ENCODE measurements at places on chromosomes 7 and 10.

- no peak for DNase-seq
Observed at GRCh38 chr10:77789016-77789415, 137.5 kb downstream of the DLG5 start.

- no peak for DNase-seq
Observed at GRCh38 chr10:85946713-85947326, 419.8 kb downstream of the GRID1 start.

DNA sequence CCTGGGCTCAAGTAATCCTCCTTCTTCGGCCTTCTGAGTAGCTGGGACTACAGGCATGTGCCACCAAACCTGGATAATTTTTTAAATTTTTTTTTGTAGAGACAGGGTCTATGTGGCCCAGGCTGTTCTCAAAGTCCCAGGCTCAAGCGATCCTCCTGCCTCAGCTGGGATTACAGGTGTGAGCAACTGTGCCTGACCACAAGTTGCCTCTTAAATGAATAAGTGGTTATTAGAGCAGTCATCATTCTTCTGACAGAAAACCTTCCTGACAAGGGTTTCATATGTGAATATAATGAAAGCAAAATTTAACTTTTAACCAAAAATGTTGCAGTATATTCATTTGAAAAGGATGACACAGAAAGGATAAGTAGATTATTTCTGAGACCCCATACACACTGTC, 532.5 kb downstream of the GRM8 start:
- DNase-seq: no peak

- DNase-seq: no peak
Observed at GRCh38 chr10:91756286-91756685, 41.9 kb upstream of the TNKS2 start.

DNA sequence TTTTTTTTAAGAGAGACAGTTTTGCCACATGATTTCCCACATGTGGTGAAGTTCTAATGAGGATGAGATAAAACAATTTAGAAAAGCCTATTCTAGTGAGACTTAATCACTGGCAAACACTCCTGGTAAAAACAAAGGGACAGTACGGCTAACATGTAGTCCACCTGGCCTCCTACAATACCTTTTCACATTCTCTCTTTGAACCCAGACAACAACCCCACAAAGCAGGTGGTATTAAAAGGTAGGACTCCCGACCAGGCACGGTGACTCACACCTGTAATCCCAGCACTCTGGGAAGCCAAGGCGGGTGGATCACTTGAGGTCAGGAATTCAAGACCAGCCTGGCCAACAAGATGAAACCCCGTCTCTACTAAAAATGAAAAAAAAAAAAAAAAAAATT, 12.4 kb downstream of the PARD3 start:
- DNase-seq: no peak

- no peak for DNase-seq
Observed at GRCh38 chr10:124530816-124531215, 69.2 kb downstream of the LHPP start.

GRCh38 chr10:118585794-118586193, 9.7 kb downstream of the PRLHR start:
- no peak for DNase-seq

- no peak for DNase-seq
Observed at GRCh38 chr7:51949726-51950644, 633.4 kb upstream of the COBL start.

GRCh38 chr7:50673096-50673495, 107.9 kb upstream of the DDC start:
- no peak for DNase-seq

- peak; percentile 85 for DNase-seq
Observed at GRCh38 chr7:150903606-150904005, 51.3 kb downstream of the AOC1 start.

DNA sequence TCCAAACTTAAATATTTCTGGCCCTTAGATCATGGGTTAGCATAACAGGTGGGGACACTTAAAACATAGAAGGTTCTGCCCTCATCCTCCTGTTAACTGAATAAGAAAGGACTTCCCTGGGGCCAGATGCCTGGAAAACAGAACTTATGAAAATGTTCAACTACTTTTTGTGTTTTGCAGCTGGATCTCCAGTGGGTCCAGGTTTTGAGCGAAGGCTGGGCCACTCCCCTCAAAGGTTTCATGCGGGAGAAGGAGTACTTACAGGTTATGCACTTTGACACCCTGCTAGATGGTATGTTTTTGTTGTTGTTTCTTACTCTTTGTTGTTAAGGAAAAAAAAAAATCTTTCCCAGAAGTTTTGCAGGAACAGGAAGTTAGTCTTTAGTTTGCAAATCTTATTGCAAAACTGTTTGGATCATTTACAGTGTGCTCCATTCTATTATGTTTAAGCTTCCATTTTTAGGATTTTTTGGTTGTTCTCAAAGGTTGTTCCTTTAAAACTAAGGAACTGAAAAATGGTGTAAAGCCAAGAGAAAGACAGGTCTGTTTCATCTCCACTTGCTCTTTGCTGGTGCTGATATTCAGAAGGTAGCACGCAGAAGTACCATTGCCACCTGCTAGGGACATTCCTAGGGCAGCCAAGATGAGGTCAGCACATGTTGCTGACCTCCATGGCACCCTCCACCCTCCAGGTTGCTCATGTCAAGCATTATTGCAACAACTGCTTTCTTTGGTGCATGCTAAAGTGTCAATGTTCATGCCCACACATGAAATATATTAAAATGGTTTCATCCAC, 56.1 kb downstream of the PAPSS2 start:
- DNase-seq: no peak

DNA sequence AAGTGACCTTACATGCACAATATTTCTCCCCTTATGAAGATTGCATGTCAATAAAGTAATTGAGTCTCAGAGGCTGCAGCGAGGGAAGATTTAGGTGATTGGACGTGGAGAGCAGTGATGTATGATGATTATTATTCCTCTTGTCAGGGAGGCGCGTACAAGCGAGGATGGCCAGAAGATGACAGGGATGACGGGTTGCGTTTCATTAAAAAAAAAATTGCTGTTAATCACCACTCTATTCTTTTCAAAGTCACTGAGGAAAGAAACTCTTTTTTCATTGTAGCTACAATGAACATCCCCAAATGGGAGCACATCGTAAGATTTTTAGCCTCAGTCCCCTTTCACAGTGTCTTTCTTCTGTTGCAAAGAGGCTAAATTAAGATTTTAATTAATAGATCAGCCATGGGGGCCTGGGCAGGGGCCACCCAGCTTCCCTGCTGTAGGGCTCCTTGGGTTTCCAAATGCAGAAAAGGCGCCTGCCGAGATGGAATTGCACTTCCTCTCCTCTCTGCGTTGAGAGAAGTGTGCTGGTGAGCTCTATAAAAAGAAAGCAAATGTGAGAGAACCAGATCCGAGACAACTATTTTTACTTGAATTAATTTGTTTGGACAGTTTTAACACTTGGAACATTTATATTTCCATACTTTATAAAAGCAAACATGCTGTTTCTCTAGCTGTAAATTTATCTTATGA, 998.1 kb downstream of the LRMDA start:
- no peak for DNase-seq

DNA sequence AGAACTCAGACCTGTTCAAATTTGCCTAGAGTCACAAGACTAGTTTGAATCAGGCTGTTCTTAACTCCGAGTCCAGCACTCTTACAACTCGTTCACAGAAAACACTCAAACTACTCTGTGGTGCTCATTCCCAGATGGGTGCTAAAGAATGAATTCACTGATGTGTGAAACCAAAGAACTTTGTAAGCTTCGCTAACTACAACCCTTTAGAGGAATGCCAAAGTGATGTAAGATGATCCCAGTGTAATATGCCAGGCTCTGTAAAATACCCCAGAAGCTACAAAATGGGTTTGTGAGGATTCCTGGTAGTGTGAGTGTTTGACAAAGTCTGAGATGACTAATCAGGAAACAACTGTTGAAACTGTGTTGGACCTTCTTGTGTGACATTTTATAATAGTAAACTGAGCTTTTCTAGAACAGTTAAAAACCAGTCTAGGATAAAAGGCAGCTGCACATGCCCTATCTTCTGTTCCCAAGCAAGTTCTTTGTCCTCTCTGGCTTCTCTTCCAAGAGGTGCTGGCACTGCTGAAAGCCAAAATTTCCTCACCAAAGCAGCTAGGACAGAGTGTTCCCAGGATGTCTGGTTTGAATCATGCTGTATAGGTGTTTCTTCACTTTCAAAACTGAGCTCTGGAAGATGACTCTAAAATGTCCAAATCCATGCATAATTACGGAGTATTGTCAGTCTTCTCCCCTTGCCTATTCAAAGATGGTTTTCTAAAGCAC, 527.6 kb downstream of the SORCS1 start:
- no peak for DNase-seq

DNA sequence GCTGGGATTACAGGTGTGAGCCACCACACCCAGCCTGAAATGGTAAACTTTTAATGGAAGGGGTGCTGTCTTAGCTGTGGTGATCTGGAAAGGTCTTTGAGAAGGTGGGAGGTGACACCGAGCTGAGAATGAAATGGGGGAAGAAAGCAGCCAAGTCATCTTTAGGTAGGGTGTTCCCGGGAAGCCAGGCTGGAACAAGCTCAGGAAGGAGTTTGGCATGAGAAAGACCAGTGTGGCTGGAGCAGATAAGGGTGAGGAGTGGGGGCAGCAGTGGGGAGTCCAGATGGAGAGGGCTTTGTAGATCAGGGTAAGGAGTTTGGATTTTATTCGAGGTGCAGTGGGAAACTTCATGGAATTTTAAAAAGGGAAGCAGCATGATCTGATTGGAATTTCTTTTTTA, 30.0 kb downstream of the KIFBP start:
- DNase-seq: no peak

DNA sequence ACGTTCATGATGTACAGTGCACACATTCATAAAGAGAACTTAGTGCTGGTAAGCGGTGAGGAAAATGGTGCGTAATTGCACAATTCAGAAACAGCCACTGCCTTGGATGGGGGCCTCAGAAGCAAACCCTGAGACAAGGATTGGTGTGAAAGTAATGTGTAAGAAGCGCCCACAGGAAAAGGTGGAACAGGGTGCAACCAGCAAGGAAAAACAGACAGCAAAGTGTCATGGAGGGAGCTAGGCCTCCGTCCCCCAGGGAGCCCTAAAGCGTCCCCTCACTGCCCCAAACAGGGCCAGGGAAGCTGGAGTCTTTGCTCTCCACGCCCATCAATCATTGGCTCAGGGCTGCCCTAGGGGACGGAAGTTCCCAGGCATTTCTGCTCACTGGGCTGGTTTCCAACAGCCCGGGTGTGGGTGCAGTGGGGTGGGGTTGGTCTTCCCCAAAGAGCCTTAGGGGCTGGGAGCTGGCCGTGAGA, 9.6 kb upstream of the C10orf105 start:
- peak; percentile 83 for DNase-seq

- DNase-seq: peak; percentile 48
Observed at GRCh38 chr10:69180525-69181204, 631 bp downstream of the SUPV3L1 start.

- DNase-seq: no peak
Observed at GRCh38 chr7:152106990-152107389, 81.5 kb downstream of the GALNT11 start.

DNA sequence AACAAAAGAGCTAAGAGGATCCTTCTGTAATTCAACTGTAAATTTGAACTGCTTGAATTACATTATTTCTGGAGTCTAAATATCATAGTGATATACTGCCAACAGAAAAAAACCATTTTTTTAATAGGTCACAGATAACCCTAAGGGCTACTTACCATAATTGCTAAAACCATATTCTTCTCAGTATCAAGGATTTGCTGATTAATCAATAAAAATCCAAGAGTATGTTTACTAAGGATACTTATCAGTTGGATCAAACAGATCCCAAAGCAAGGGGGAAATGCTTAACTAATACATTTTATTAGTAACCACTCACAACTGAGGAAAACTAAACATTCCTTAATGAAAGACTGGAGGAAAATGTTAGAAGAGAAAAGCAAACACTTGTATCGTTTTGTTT, 166.0 kb downstream of the PIP4K2A start:
- DNase-seq: no peak

Data from Right ventricle myocardium superior (tissue), 1 donor.